ENCODE measurements at places on chromosomes 1 and 21.

DNA sequence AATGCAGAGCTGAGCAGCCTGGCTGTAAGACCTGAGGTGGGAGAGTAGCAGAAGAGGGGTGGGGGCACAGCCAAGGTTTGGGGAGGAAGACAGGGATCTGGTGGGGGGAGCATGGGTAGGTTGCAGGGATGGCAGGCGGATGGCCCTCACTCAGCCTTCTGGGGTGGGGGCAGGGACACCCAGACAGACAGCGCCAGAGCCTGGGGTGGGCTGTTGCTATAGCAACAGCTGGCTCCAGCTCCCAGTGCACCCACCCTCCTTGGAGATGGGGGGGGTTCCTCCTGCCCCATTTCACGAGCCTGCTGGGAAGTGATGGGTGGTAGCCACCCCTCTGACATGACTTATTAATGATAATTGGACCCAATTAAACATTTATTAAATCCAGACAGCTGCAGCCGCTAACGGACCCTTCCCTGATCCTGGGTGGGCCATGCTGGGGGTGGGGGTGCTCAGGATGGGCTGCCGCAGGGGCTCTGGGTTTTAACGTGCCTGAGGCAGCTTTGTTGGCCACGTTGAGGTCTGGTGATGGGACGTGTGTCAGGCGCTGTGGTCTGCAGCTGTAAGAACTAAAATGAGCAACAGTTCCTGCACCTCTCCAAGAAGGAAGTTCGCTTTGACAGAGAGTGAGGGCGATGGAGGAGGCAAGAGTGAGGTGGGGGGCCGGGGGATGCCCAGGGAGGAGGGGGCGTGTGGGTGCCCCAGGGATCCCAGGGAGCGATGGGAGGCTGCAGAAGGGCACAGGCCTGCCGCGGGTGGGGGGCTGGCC, 19.4 kb downstream of the AGRN start:
- no peak for DNase-seq

GRCh38 chr1:16433030-16433429, 4.2 kb downstream of the SPATA21 start:
- DNase-seq: no peak

- DNase-seq: no peak
These were observed 46.6 kb downstream of the RGS7 start for GRCh38 chr1:241310451-241310850.

DNA sequence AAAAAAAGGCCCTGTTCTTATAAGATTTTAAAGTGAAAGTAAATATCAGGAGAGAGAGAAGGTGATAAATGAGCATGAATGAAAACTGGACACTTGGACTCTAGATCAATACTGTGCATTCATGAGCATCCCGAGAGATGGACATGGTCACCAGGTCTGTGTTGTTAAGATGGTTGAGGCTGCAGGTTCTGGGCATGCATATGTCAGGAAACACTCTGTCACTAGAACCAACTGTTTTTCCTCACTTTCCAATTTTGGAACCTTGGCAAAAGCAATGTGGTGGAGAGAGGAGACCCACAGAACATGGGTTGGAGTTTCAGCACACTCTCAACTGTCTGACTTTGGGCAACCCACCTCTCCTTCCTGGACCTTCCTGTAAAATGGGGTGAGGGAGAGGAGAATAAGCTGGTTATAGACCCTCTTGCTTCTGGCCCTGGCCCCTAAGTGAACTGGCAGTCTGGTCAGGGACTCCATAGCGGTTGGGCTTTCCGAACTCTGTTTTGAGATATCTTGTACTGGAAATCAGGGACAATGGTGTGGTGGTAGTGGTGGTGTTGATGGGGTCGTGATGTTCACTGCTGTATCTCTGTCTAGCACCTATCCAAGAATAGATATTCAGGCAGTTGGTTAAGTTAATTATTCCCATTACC, 4.2 kb downstream of the MAN1C1 start:
- DNase-seq: no peak

- no peak for DNase-seq
These were observed 74.4 kb downstream of the COL24A1 start for GRCh38 chr1:86082183-86082582.

DNA sequence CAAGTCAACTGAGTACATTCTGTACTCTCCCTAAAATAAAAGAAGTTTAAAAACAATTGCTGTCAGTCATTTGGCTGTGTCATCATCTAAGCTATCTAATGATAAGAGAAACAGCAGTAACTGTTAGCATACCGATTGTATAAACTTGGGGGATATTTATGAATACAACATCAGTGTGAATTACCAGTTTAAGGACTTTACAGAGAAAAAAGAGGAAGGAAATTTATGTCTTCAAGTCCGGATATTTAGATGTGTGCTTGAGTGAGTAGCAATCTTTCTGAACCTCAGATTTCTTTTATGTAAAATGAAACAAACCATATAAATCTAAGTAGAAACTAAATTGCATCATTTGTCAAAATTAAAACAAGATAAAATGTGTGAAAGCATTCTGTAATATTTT, 1557.0 kb downstream of the MRPL39 start:
- no peak for DNase-seq

DNA sequence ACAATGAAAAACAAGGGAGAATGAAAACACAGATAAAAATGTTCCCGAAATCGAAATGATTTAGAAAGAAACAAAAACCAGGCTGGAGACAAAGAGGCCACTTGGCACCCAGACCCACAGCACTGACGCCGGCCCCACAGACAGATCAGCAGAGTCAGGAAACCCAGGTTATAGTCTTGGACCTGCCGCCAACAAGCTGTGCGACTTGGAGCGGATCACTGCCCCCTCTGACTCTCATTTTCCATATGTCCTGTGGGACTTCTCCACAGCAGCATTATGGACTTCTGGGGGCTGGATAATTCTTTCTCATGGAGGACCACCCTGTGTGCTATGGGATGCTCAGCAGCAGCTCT, 72.4 kb downstream of the MATN1 start:
- no peak for DNase-seq

- no peak for DNase-seq
These were observed 17.6 kb upstream of the MTARC2 start for GRCh38 chr1:220730486-220730885.

DNA sequence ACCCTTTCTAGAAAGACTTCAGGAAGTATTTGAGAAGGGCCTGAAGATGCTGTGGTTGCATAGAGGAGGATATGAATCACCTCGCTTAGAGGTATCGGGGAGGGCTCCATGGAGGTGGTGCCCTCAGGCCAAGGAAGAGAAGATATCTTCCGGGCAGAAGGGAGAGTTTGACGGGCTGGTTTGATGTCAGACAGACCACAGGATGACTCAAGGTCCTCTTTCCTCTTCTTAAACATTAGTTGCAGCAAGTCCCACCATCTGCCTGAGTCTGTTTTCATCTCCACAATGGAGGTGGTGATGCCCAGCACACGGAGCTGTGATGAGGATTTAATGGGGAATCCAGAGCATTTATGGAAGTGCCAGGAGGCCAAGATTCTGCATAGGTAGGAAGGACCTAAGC, 25.1 kb upstream of the RUNX3 start:
- DNase-seq: peak; percentile 32

GRCh38 chr1:113647164-113647563, 112.1 kb downstream of the PHTF1 start:
- DNase-seq: no peak

DNA sequence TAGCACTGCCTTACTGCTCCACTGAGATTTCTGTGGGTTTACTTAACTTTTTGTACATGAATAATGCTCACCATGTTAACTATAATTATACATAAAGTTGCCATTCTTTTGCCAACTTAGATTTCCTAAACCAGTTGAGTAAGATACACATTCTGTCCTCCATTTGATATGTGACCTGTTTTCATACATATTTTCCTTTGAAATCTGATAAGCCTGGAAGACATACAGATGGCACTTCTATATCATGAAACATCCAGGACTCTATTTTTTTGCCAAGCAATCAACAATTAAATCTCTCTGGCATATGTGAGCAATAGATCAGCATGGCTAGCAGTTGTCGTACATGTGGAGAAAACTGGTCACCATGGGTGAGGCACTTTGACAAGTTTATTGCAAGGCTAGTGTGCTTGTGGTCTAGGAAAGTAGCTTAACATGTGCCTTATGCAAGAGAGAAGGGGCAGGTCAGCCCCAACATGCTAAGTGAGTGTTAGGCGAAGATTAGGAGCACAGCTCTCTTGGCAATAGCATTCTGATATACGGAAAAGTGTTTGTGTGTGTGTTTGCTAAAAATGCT, 14.2 kb downstream of the PRRX1 start:
- no peak for DNase-seq

- no peak for DNase-seq
These were observed 286 bp downstream of the ODR4 start for GRCh38 chr1:186375929-186376319.

GRCh38 chr1:87404296-87404695, 75.6 kb downstream of the LMO4 start:
- no peak for DNase-seq

DNA sequence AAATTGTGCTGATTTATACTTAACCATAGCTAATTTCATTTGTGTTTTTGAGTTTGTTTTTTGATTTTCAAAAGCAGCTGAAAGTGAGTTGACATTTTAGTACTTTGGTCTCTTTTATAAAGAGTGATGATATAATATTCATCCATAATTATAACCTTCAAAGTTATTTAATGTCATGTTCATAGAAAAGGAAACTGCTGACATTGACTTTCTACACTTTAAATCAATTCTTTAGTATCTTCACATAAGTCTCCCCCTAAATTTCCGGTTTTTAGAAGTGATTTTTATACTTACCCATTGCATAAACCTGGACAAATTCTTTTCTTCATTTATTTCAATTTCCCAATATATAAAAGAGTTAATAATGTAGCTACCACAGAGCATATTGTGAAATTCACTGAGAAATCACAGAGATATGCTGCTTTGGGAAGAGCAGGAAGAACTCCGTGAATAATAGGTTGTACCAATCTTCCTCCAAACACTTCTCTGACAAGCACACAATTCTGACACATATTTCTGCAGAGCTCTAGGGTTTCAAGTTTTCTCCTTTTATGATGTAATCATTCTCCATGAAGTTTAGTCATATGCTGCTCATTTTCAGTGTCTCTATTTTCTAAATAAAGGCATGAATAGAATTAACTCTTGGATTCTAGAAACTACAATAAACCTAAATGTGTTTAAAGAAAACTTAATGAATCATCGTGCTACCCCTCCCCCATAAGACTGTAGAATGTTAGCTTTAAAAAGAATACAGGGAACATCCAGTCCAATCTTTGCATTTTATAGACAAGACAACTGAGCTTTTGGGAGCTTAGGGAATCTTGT, 25.6 kb upstream of the CDC42BPA start:
- DNase-seq: peak; percentile 77

DNA sequence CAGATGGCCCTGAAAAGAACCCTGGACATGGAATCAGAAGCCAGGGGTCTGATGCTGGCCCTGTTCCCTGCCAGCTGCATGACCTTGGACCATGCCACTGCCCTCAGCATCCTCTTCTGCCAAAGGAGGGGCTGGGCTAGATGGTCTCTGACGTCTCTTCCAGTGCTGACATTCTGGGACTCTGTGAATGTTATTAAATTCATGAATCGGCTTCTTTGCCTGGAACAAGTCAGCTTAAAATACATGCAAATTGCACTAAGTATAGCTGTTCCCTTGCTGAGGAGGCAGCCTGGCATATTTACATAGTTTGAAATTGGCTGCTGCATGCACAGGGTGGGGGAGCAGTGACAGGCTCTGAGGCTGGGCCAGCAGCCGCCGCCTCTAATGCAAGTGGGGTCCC, 23.8 kb downstream of the KCNA2 start:
- no peak for DNase-seq

DNA sequence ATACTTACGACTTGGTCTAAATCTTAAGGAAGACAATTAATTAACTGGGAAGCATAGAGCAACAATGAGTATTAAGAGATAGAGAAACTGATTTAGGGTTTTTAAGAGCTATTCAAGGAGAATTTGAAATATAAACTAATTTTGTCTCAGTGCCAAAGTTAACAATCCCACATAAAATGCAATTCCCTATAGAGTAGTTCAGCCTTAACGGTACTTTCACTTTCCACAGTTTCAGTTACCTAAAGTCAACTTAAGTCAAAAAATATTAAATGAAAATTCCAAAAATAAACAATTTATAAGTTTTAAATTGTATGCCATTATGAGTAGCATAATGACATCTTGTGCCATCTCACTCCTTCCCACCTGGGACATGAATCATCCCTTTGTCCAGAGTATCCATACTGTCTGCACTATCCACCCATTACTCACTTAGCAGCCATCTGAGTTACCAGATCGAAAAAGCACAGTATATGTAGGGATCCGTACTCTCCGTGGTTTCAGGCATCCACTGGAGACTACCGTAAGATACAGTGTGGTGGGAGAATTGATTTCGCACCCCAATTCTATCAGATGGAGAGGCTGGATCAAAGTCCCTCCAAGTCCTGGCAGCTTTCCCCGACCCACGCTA, 4.8 kb upstream of the SARS1 start:
- DNase-seq: no peak

GRCh38 chr1:5348732-5349465, 643.3 kb downstream of the NPHP4 start:
- DNase-seq: no peak

DNA sequence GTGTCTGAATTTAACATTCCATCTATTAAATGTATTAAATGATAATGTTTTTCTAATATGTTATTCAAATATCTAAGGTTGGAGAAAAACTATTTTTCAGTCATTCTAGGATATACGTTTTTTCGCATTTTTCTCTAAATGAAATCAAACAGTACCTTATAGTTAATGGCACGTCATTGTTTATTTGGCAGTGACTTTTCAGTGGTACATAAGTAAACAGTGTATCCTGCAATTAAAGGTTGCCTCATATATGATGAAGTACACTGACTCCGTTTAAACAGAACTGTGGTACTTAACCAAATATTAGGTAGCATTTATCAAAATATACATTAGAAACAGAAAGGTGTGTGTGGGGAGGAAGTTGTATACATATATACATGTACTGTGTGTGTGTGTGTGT, 79.2 kb downstream of the EPS15 start:
- DNase-seq: no peak
